Astrocyte of the spinal cord (primary cell): ENCODE measurements at places on chromosomes 2 and 18.
A peak's percentile ranks its signal among the peaks of the same experiment; 100 is the strongest.

DNA sequence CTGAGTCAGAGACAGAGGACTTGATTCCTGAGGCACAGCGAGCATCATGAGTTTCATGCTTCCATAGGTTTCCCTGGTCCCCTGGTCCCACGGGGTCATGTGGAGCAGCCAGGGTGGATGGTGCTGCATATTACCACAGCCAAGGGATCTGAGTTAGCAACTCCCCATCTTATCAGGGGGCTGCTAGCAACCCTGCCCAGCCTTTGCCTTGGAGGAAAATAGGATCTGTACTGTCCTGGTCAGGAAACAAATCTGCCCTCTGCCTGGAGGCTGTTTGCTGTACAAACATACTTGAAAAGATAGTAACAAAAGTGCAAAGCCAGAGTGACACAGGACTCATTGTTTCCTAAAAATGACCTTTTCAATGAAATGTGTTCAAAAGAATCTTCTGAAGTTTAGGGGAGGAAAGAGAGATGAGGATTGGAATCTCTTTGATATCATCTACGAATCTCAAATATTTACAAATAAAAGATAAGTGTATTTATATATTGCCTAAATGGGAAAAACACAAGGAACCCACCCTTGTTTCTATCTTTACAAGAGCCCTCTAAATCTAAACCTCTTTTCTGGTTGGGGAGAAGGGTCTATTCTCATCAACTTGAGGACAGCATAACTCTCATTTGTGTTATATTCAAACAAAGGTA, 194.8 kb downstream of the CD226 start:
- DNase-seq: no peak

GRCh38 chr18:79834834-79835233, 37.1 kb downstream of the KCNG2 start:
- DNase-seq: no peak

GRCh38 chr2:46824611-46825010, 91.0 kb downstream of the MCFD2 start:
- no peak for DNase-seq

DNA sequence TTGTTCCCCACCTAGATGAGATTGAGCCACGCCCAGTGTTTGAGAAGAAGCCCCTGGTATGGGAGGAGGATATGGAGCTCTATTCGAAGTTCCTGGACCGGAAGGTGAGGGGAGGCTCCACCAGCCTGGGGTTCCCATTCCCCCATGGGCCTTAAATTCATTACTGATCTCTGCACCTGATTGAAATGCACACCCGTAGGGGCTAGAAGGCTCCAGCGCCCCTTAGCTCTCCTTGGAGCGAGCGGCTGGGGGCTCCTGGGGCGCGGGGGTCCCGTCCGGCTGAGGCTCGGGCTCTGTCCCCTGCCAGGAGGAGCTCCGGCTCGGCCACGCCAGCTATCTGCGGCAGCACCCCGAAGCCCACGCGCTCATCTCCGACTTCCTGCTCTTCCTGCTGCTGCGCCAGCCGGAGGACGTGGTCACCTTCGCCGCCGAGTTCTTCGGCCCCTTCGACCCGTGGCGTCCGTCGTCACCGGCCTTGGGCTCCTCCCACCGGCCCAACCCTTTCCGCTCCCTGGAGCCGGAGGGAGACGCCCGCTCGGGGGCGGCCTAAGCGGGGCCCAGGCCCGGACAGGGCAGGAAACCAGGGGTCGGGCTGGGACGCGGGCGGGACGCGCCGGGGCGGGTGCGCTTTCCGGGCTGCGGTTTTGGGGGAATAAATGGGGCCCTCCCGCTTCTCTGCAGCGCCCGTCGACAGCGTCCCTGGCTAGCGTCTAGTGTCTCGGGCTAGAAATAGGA, 10.9 kb downstream of the CATIP start:
- DNase-seq: peak; percentile 53

- peak; percentile 96 for DNase-seq
These were observed 69.6 kb downstream of the MAP4K4 start for GRCh38 chr2:101766871-101767739.

GRCh38 chr18:79339094-79339908, 56.4 kb upstream of the NFATC1 start:
- DNase-seq: no peak
